Stimulated activated CD8-positive, alpha-beta memory T cell treated with anti-CD3 and anti-CD28 coated beads, Interleukin-4, amount 100 ng/mL, for 4 hours (primary cell): ENCODE measurements at places on chromosomes 12 and 14.
A peak's percentile ranks its signal among the peaks of the same experiment; 100 is the strongest.

GRCh38 chr14:71482671-71483070 is 449.6 kb upstream of the RGS6 start:
- DNase-seq: no peak

DNA sequence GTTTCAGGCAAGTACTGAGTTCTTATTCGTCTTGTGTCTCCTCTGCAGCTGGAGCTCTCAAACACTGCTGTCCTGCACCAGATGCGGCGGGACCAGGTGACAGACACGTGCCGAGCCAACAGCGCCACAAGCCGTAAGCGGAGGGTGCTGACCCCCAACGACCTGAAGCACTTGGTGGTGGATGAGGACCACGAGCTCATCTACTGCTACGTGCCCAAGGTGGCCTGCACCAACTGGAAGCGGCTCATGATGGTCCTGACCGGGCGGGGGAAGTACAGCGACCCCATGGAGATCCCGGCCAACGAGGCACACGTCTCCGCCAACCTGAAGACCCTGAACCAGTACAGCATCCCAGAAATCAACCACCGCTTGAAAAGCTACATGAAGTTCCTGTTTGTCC is 201.2 kb downstream of the SLC41A2 start:
- no peak for DNase-seq

DNA sequence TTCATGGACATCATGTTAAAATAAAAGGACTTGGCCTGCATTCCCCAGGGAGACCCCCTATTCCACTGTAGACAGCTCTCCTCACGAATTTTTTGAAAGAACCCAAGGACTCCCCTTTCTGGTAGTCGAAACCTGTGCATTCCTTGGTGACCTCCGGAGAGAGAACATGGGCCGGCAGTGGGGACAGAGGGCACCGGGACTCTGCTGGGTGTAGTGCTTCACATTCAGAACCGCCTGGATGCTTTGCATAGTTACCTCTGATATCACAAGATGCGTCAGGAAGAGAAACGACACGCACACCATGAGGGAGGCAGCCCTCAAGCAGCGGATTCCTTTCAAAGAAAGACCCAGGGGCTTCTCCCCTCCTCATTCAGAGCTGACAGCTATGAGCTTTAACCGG is 9.7 kb downstream of the CKAP4 start:
- no peak for DNase-seq

- DNase-seq: no peak
Observed at GRCh38 chr14:89903340-89903952, 51.1 kb downstream of the EFCAB11 start.

DNA sequence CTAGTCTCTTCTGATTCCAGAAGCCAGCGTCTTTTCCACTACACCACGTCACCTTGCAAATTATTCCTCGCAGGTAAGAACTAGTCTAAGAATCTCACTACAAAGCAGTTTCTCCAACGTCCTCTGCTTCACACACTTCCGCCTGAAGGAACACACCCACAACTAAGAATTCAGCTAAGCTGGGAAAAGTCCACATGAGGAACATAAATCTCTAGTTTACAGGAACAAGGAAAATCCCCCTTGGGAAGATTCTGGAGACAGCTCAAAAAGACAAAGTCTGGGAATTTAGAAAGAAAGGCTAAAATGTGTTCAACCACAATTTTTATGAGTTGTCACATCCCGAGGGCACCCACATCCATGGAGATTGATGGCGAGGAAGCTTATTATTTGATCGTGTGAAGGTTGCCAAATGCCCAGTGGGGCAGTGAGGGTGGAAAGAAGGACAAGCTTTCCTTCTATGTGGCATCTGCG is 780.2 kb upstream of the TBX3 start:
- no peak for DNase-seq

GRCh38 chr12:89225401-89225800 is 126.9 kb downstream of the DUSP6 start:
- DNase-seq: peak; percentile 67

- DNase-seq: no peak
Observed at GRCh38 chr14:77582511-77582910, 33.9 kb downstream of the SPTLC2 start.

GRCh38 chr12:52469853-52470252 is 3.8 kb downstream of the KRT6C start:
- no peak for DNase-seq

GRCh38 chr12:76952995-76953394 is 74.2 kb upstream of the CSRP2 start:
- DNase-seq: no peak

GRCh38 chr12:31526158-31526546 is 64.8 kb downstream of the DENND5B start:
- DNase-seq: no peak

- DNase-seq: no peak
Observed at GRCh38 chr14:90624227-90624626, 192.0 kb downstream of the TTC7B start.

- no peak for DNase-seq
Observed at GRCh38 chr12:97575403-97576193, 113.0 kb downstream of the RMST start.

- no peak for DNase-seq
Observed at GRCh38 chr12:77584860-77585259, 245.8 kb upstream of the NAV3 start.

- no peak for DNase-seq
Observed at GRCh38 chr14:104554608-104555429, 24.7 kb upstream of the C14orf180 start.

GRCh38 chr12:32705783-32706182 is 26.7 kb downstream of the DNM1L start:
- DNase-seq: no peak

GRCh38 chr12:65152596-65152995 is 16.8 kb upstream of the LEMD3 start:
- no peak for DNase-seq

- no peak for DNase-seq
Observed at GRCh38 chr14:36162267-36162666, 14.3 kb downstream of the PTCSC3 start.

DNA sequence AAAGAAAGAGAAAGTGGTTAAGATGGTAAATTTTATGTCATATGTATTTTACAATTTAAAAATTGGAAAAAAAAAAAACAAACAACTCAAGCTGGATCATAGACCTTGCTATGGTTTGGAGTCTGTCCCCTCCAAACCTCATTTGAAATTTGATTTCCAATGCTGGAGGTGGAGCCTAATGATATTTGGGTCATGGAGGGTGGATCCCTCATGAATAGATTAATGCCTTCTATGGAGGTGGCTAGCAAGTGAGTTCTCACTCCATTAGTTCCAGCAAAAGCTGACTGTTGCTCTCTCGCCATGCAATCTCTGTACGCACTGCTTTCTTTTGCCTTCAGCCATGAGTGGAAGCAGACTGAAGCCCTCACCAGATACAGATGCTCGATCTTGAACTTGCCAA is 22.2 kb upstream of the AP4S1 start:
- DNase-seq: no peak
